ENCODE measurements at places on chromosomes 6 and 20.

GRCh38 chr20:9363673-9364072 is 150.7 kb upstream of the LAMP5 start:
- DNase-seq: no peak

DNA sequence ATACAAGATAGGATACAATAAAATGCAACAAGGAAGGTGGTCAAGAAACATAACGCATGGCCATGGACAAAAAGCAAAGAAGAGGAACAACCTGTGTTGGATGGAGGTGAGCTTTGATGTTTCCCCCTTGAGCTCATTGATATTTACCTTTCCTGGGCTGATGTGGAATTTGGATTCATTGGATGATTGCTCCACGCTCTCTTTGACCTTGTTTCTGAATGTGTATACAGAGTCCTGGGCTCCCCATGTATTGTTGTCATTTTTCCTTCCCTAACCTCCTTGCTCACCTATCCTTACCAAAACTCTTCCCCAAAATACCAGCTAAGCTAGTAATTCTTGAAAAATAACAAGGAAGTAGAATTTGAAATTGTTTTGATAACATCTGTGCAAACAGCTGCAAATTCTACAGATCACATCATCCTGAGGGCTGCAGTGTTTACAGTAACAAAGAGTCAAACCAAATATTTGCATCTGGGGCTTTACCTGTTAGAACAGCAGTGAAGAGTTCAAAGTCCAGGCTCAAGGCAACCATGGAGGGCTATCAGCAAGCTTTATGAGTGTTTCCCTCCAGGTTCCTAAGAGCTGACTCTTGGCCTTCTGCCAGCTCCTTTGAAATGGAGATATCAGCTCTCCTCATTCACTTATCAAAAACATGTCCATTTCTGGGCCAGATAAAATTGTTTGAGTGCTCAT is 214.3 kb upstream of the MARCKS start:
- no peak for DNase-seq

- DNase-seq: no peak
These were observed 69.9 kb upstream of the STMND1 start for GRCh38 chr6:17031961-17032360.

- DNase-seq: no peak
These were observed 79.1 kb downstream of the CD164 start for GRCh38 chr6:109303164-109303563.

- DNase-seq: no peak
These were observed 56.1 kb downstream of the RNASET2 start for GRCh38 chr6:166900130-166900708.
